ENCODE measurements at places on chromosomes 7 and 10. TPM values are rescaled to one million over a fixed set of nuclear protein-coding genes. Genes with fewer than 3 reads are reported as not detected.

The TMEM229A gene
- not detected for total RNA-seq

The TEX47 gene
- not detected for total RNA-seq

The CACNA2D1 gene
- total RNA-seq, result under 0.01 TPM

The CLRN3 gene
- total RNA-seq, result not detected

The CRTAC1 gene
- total RNA-seq, result not detected

The GALNT11 gene
- total RNA-seq, result 15.3 TPM

The CDHR3 gene
- total RNA-seq, result not detected

All from hematopoietic multipotent progenitor cell (in vitro differentiated cells).